ENCODE measurements at places on chromosomes 13 and 19. TPM values are rescaled to one million over a fixed set of nuclear protein-coding genes. Genes with fewer than 3 reads are reported as not detected.

DNA sequence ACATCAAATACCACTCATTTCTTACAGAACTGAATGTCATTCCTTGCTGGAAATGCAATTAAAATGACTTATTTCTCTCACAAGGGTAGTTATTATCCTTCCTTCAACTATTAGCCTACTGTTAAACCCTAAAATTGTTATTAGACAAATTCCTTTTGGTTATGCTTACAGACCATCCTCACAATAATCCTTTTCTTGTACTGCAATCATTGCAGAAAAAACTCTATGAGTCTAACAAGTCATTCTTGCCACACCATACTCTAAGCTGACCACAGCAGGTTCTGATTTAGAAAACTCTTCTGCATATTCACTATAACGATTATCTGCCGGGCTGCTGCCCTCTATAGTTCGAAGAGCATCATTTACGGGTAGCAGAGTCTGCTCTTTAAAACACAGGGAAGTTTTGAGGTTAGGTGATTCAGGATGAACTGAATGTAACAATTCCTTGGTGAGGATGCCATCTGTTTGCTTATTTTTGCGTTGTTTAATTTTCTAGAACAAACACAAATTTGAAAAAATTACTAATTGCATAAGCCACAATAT lies 38.2 kb downstream of the MTMR6 start:
- H3K36me3 ChIP-seq, result peaks cover 42% of the 10 kb centered on the region
- H3K4me1 ChIP-seq, result peaks cover 11% of the 10 kb centered on the region
- peak overlapping the region; percentile 6 for H3K27ac ChIP-seq
- H3K4me3 ChIP-seq, result no peak overlapping the region

GRCh38 chr19:42091742-42092141 lies 15.8 kb downstream of the ZNF574 start:
- DNase-seq, result peak; percentile 79
- no peak overlapping the region for H3K27ac ChIP-seq
- peaks cover 17% of the 10 kb centered on the region for H3K4me1 ChIP-seq
- H3K27me3 ChIP-seq, result no peaks in the 10 kb centered on the region
- no peaks in the 10 kb centered on the region for H3K36me3 ChIP-seq
- no peak overlapping the region for H3K4me3 ChIP-seq

- H3K27me3 ChIP-seq, result no peaks in the 10 kb centered on the region
- H3K36me3 ChIP-seq, result peaks cover 23% of the 10 kb centered on the region
These were observed 21.6 kb upstream of the F2RL3 start for GRCh38 chr19:16867211-16867610.

- H3K27ac ChIP-seq, result no peak overlapping the region
- no peak overlapping the region for H3K4me3 ChIP-seq
- no peaks in the 10 kb centered on the region for H3K27me3 ChIP-seq
- H3K4me1 ChIP-seq, result no peaks in the 10 kb centered on the region
These were observed 288.0 kb upstream of the SLITRK6 start for GRCh38 chr13:86087244-86087643.

- H3K4me1 ChIP-seq, result no peaks in the 10 kb centered on the region
- H3K36me3 ChIP-seq, result no peaks in the 10 kb centered on the region
- H3K27ac ChIP-seq, result no peak overlapping the region
- H3K4me3 ChIP-seq, result no peak overlapping the region
These were observed 40.3 kb downstream of the PDE4A start for GRCh38 chr19:10460714-10461046.

DNA sequence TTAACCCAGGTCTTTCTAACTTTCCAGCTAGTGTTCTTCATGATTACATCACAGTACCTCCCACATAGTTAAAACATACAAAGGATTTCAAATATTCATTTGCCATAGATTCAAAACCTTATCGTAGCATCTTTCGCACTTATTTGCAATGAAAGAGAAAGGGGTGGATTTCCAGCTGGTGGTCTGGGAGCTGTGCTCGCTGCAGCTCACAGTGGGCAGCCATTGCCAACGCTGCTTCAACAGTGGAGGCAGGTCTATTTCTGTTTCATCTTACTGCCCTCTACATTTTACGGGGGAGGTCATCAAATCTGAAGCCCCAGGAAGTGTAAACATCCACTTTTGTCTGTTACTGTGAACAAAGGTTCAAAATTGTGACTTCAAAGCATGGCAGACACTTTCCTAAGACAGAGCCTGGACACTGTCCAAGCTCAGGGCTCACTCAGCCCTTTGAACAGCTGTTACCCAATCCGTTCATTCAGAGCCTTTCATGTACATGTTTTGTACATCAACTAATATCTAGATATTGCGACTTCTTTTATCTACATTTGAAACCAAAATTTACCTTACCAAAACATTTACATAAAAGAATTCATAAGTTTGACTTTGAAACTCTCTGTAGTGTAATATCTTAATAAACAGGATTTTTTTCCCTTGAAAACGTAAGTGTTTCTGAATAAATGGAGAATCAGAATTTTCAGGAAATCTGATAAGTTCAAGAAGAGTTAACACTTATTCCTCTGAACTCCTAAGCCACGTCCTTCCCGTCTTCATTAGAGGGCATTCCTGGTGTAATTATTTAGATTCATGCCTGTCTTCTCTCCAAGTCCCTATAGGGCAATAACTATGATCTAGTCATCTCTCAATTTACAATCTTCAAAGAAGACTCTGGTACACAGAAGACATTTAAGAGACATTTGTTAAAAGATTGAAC lies 25.1 kb downstream of the STARD13 start:
- no peaks in the 10 kb centered on the region for H3K27me3 ChIP-seq
- DNase-seq, result peak; percentile 29
- H3K4me3 ChIP-seq, result no peak overlapping the region
- peaks cover 62% of the 10 kb centered on the region for H3K4me1 ChIP-seq
- H3K27ac ChIP-seq, result no peak overlapping the region

GRCh38 chr13:33526718-33527117 lies 241.2 kb upstream of the STARD13 start:
- H3K4me3 ChIP-seq, result no peak overlapping the region
- DNase-seq, result no peak
- no peaks in the 10 kb centered on the region for H3K27me3 ChIP-seq
- peaks cover 33% of the 10 kb centered on the region for H3K4me1 ChIP-seq
- no peak overlapping the region for H3K27ac ChIP-seq

- DNase-seq, result no peak
- no peak overlapping the region for H3K27ac ChIP-seq
- H3K36me3 ChIP-seq, result 0 out of 2 replicates have a peak, but pooled peaks cover 4% of the 10 kb centered on the region
These were observed 5.7 kb downstream of the PGPEP1 start for GRCh38 chr19:18346091-18346490.

- no peak overlapping the region for H3K27ac ChIP-seq
- peaks cover 3% of the 10 kb centered on the region for H3K4me1 ChIP-seq
- H3K36me3 ChIP-seq, result no peaks in the 10 kb centered on the region
- peaks cover 13% of the 10 kb centered on the region for H3K27me3 ChIP-seq
- H3K4me3 ChIP-seq, result no peak overlapping the region
These were observed 11.4 kb upstream of the FUT5 start for GRCh38 chr19:5881543-5882299.

- H3K4me3 ChIP-seq, result no peak overlapping the region
- H3K4me1 ChIP-seq, result no peaks in the 10 kb centered on the region
- no peaks in the 10 kb centered on the region for H3K36me3 ChIP-seq
- DNase-seq, result no peak
- no peaks in the 10 kb centered on the region for H3K27me3 ChIP-seq
These were observed 46.4 kb downstream of the STOML3 start for GRCh38 chr13:38944219-38944618.

ZNF135 gene
- total RNA-seq, result 5.1 TPM

SGCG gene
- 5.8 TPM for total RNA-seq

PGLYRP1 gene
- total RNA-seq, result not detected

Measured in GM23248 (cell line).